Stimulated activated CD8-positive, alpha-beta memory T cell treated with anti-CD3 and anti-CD28 coated beads, Interleukin-7, amount 100 ng/mL, for 1 hour (primary cell): ENCODE measurements at places on chromosomes 12 and 14.
A peak's percentile ranks its signal among the peaks of the same experiment; 100 is the strongest.

GRCh38 chr12:62934239-62934798, 631 bp downstream of the PPM1H start:
- no peak for DNase-seq

DNA sequence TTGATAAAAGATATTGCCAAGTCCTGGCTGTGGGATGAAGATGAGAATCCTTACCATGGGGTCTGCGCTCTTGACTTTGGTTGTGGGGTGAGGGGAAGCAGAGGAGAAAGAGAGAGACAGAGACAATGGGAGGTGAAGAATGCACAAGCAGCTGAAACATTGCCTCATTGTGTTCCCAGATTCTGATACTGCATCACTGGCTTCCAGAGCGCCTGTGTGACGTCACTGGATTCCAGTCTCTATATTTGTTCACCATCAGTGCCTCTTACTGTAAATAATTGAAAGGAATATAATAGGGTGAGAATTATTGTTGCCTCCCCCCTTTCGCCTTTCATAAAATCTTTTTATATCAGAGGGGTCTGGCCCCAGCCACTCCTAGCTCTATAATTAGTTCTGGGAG, 188.9 kb upstream of the NTF3 start:
- no peak for DNase-seq

GRCh38 chr12:103783744-103784664, 57.0 kb downstream of the NT5DC3 start:
- no peak for DNase-seq

DNA sequence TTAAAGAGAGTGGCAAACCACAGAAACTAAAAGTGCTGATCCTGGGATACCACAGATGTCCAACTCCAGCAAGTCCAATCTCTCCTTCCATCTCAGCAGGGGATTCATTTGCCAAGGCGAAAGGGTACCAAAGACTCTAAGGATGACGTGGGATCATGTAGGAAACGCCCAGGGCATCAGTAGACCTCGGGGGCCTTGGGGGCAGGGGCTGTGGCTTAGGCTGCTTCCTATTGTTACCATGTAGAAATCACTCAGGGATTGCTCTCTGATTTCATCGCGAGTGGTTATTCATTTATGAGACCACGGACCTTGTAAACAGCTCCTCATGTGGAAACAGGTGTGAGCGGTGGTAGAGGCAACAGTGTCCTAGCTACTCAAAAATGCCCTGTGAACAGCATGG, 149.3 kb upstream of the FKBP4 start:
- DNase-seq = no peak

DNA sequence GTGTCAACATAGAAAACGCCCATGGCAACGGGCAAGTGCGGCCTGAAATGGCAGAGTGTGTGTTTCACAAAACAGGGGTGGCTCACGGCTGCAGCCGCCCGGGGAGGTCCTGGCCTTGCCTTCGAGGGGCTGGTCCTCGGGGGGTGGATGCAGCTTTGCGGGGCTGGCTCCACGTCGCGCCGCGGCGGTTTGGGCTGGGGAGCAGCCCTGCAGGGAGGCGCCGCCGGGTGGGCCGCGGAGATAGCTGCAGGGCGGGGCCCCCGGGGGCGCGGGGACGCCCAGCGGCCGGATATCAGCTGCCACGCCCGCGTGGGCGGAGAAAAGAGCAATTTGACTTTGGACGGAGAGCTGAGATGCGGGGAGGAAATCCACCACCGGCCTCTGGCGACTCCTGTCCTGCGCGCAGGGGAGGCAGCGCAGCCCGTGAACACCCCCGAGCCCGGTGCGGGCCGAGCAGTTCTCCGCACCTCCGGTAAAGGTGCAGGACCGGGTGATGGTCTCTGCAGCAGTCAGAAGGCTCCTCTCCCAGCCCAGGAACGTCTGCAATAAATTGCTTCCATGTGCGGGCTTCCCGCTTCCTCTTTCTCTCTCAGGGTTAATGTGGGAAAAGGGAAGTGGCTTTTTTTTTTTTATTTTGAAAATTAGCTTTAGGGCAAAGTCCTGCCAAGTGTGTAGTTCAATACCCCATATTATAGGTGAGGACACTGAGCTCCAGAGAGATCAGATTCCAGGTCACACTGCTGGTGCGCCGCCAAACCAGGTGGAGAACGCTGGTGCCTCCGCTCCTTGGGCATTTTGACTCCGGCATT, 110.5 kb downstream of the ARF6 start:
- DNase-seq = peak; percentile 51

DNA sequence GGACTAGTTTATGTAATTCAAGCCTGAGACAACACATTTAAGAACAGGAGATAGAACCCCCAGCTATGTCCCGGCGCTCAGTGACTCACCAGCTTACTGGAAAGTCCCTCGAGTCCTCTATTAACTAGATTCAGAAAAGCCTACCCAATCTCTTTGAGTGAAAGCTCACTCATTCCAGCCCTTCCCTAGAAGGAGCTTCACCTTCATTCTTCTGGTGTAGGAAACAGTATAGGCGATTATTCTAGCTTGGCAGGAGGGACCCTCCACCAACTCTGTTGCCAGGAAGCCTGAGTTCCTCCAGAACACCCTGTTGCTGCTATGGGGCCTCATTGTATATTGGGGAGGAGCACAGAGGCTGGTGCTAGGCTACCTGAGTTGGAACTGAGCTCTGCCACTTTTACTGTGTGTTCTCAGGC, 57.2 kb upstream of the AEBP2 start:
- no peak for DNase-seq

DNA sequence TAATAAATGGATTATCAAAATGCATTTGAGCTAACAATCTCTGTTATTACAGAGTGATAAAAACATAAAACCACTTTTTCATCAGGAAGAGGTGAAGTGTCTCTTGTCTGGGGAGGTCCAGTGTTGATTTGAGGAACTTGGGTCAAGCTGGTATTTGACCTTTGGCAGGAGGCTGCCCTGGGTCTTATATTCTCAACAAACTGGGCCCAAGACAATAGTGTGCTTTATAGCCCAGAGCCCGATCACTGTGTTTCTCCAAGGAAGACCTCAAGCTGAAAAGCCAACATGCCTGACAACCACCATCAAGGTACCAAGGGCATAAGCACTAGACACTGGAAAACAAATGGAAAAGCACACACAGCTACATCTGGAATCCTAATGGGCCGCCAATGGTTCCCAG, 137.0 kb downstream of the SLC25A21 start:
- DNase-seq = no peak

- DNase-seq = no peak
Observed at GRCh38 chr12:69179786-69180185, 59.6 kb upstream of the CPSF6 start.

DNA sequence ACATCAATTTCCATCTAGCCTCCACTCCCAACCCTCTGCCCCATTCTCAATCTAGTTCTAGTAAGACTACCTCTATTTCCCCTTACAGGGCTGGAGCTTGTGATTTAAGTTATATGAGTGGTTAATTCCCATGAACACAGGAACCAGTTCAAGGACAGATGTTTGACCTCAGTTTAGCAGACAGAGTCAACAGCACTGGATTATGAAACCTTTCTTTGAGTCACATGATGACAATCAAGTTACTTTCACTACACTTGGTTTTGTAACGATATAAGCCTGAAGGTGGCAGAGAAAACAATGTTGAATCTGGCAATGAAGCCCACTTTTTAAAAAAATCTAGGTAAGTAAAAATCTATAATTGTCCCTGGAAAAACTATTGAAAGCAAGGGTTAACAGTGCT, 1646.2 kb upstream of the FLRT2 start:
- DNase-seq = no peak

DNA sequence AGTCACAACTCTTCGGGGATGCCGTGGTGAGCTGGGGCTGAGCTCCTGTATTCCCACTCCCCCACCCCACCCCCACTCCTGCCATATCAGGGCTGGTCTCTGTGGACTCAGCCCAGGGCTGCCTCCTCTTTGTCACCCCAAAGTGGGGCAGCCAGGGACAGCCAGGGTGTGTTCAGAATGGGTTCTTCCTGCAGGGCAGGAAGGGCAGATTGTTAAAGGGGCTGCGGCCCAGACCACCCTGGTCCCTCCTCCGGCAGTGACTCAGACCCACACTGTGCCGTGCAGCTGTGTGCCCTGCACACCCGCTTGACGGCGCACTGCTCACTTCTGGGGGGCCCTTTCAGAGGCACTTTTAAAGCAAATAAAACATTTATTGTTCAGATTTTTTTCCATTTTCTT, 9.3 kb downstream of the SLC48A1 start:
- DNase-seq = no peak

- DNase-seq = no peak
Observed at GRCh38 chr12:19490908-19491307, 51.6 kb downstream of the AEBP2 start.
